ENCODE measurements at places on chromosomes 1 and 21.

GRCh38 chr1:202203238-202204039, 9.8 kb downstream of the LGR6 start:
- no peak for DNase-seq

DNA sequence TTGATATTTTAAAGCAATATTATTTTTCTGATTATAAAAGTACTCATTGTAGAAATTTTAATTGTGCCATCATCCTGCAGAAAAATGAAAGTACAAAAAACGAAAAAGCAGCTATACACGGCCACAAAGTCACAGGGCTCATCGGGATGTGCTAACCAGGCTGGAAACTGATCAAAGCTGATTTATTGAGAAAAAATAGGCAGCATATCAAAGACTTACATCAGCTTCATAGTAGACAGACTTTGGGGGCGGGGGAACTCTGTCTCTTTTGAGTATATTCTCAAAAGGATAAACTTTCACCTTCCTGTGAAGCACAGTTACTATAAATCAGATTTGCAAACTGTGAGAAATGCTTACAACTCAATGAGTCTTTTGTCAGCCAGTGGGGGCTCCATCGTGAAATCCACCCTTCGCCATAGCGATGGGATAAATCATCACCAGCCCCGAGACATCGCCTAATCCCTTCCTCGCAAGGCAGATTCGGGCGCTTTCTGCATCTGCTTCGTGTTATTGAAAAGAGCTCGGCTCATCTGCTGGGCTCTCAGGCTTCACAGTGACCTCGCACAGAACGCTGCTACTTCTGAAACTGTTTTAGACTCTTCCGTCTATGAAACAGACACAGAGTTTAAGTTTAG, 69.2 kb upstream of the ERG start:
- DNase-seq = no peak

DNA sequence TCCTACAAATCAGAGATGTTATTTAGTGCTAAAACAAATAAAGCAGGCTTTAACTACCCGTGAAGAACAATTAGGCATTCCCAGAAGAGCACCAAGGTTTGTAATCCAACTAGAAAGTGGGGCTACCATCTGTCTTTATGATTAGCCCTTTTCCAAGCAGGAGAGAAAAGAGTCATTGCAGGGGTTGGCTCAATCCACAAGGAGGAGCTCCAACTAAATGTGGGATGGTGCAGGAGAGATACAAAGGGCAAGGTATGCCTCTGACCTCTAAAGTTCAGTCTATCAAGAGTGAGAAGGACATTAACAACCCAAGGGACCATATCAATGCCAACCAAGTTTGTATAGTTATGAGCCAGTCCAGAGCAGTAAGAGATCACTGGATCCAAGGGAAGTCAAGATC, 382.7 kb upstream of the DUSP10 start:
- DNase-seq = peak; percentile 16

GRCh38 chr1:220655961-220656740, 34.0 kb upstream of the C1orf115 start:
- DNase-seq = no peak

GRCh38 chr1:178126741-178127185, 32.9 kb downstream of the RASAL2 start:
- DNase-seq = no peak

GRCh38 chr1:30748098-30748698, 9.4 kb downstream of the LAPTM5 start:
- no peak for DNase-seq

GRCh38 chr1:179761296-179761695, 18.2 kb downstream of the FAM163A start:
- DNase-seq = no peak

DNA sequence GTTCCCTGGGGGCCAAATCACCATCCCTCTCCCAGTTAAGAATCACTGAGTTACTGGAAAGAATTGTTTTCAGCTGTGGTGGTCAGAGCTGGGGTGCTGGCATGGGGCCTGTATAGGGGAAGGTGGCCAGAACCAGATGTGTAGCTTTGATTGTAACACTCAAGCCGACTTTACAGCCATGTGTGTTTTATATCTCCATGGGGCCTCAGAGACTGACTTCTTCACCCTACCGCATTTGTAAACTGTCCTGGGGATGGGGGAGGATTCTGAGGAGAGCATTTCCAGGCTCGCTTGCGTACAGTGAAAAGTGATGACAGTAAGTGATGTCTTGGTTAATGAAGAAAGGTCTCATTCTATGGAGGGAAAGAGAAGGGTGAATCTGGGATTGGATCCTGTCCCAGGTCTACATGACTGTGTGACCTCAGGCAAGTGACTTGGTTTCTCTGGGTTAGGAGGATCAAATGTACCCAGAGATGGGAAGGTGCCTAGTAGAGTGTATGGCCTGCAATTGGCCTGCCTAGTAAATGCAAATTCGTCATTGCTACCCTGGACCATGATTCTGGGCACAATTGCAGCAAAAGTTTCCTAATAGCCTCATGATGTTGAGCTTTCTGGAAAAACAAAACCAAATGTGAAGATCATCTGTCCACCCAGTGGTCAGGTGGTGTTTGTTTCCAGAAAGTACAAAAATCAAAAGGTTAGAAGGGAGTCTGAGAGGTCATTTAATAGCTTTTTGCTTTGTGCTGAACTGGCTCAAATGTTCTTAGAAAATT, 49.7 kb upstream of the RCC2 start:
- DNase-seq = no peak

Data from iPS DF 6.9 (cell line).